ENCODE measurements at places on chromosomes 3 and 15. TPM values are rescaled to one million over a fixed set of nuclear protein-coding genes. Genes with fewer than 3 reads are reported as not detected.

- DNase-seq, result no peak
Observed at GRCh38 chr3:69781593-69781992, 42.3 kb downstream of the MITF start.

DNA sequence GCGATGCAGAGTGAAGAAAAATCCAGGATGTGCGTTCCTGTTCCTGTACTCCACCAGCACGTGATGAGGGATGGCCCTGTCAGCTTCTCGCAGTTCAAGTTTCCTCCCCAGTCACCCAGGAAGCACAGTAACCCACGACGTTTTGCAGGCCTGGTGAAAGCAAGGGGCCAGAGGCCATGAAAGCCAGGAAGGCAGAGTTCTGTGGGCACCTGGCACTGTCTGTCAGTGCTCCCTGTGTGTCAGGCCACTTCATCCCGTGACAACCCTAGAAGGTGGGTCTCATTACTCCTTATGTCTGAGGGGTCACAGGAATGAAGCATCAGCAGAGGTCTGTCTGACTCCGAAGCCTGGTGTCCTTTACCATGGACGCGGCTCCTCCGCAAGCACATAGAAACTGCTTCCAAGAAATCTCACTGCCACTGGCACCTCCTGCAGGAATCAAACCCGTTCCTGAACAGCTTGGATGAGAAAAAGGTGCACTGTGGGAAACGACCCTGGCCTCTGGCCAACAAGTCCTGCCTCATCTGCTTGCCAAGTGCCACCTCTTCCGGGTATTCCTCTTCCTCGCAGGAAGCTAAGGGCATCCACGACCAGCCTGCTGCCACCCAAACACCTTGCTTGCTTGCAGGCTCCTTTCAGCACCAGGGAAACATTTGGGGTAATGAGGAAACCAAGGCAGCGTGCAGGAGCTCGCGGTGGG lies 14.6 kb downstream of the RAB43 start:
- no peak for DNase-seq

DNA sequence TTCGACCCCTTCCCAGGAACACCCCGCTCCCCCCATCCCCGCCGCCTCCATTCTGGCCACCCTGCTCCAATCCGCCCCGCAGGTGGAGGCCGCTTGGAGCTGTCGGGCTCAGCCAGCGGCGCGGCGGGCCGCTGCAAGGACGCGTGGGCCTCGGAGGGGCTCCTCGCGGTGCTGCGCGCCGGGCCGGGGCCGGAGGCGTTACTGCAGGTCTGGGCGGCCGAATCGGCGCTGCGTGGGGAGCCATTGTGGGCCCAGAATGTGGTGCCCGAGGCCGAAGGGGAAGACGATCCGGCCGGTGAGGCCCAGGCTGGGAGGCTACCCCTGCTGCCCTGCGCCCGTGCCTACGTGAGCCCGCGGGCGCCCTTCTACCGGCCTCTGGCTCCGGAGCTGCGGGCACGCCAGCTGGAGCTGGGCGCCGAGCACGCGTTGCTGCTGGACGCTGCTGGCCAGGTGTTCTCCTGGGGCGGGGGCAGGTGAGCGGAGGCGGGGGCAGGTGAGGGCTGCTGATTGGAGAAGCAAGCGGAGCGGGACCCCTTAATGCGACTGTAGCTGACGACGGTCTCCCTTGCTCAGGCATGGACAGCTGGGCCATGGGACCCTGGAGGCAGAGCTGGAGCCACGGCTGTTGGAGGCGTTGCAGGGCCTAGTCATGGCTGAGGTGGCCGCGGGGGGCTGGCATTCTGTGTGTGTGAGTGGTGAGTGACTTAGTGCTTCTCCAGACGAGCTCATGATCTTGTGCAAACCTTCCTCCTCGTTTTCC lies 2.5 kb downstream of the RCCD1 start:
- DNase-seq, result peak; percentile 48

DNAJC17 gene
- total RNA-seq, result 40.5 TPM

SAMMSON gene
- total RNA-seq, result not detected

GOLGA8J gene
- total RNA-seq, result 0.20 TPM

GRCh38 chr15:101542306-101543025 lies 53.0 kb upstream of the PCSK6 start:
- DNase-seq, result no peak

CCR8 gene
- total RNA-seq, result 6.9 TPM

TLR9 gene
- total RNA-seq, result 2.3 TPM

GRCh38 chr3:172379372-172379771 lies 68.9 kb downstream of the GHSR start:
- DNase-seq, result no peak

GRCh38 chr3:152823173-152823572 lies 11.8 kb upstream of the P2RY1 start:
- DNase-seq, result no peak

GRCh38 chr3:68972358-68972979 lies 40.1 kb upstream of the TAFA4 start:
- no peak for DNase-seq

SERPINI2 gene
- not detected for total RNA-seq

- DNase-seq, result no peak
Observed at GRCh38 chr3:128493570-128494366, 767 bp upstream of the GATA2 start.

DNA sequence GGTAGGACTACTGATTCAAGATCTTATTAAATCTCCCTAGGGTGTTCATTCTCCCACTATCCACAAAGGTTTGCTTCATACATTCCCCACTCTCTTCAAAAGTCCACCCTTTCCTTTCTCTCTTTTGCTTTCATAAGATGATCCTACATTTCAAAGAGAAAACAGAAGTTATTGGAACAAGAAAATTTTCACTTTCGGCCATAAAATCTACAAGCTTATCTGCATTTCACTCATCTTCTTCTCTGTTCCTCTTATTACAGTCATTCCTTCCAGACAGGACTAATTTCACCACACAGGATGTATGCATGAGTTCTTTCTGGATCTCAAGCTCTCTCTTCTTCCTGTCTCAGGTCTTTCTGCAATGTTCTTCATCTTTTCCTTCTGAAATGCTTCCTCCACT lies 238.7 kb downstream of the ISL2 start:
- DNase-seq, result no peak

- DNase-seq, result no peak
Observed at GRCh38 chr3:127762077-127762786, 60.1 kb downstream of the MGLL start.

DNA sequence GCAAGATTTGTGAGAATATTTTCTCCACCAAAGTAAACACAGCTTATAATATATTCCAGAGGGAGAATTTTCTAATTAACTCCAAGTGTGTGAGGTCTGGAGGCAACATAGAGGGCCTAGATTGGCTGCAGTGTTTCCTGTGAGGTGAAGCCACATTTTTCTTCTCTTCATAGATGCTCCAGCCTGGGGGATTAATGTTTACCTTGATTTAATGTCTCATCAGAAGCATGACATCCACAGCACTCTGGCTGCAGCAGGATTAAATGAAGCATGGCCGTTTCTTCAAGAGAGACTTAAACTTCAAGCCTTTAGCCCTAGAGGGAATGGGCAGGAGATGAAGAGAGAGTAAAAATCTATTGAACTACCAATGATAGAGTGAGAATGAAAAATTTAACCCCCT lies 137.9 kb upstream of the ZBTB20 start:
- DNase-seq, result no peak

ROPN1 gene
- total RNA-seq, result not detected

GRCh38 chr3:53199834-53200233 lies 38.8 kb downstream of the PRKCD start:
- DNase-seq, result no peak

ADAMTSL3 gene
- not detected for total RNA-seq

GRCh38 chr15:43922021-43922420 lies 95.2 kb downstream of the WDR76 start:
- DNase-seq, result no peak

ACTRT3 gene
- 0.17 TPM for total RNA-seq

- no peak for DNase-seq
Observed at GRCh38 chr3:58299839-58300516, 6.1 kb upstream of the RPP14 start.

ABHD17C gene
- total RNA-seq, result 3.6 TPM

DNA sequence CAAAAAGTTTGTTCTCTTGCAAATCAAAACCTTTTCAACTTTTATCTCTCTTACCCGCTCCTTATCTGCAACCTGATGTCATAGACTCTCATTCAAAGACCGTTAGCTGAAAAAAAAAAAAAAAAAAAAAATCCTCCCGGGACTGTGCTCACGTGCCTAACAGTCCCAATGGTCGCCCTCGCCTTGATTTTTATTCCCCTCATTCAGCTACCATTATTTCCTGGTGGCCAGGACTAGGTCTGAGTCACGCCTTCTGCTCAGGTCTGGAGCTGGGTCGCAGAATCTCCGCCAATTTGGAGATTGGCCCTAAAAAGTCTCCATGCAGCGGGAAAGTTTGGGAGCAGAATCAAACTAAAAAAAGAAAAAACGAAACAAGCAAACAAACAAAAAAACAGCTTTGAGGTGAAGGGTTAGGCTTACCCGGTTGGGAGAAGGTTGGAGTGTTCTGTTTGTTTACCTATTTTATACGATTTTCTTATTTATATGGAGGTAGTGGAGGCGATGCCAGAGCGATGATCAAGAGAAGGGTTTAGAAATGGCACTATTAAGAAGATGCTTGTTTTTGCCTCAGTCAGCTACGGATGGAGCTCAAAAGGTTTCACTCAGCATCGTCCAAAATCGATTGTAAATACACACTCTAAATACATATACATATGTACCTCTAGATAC lies 51.1 kb downstream of the ZIC4 start:
- no peak for DNase-seq

DNA sequence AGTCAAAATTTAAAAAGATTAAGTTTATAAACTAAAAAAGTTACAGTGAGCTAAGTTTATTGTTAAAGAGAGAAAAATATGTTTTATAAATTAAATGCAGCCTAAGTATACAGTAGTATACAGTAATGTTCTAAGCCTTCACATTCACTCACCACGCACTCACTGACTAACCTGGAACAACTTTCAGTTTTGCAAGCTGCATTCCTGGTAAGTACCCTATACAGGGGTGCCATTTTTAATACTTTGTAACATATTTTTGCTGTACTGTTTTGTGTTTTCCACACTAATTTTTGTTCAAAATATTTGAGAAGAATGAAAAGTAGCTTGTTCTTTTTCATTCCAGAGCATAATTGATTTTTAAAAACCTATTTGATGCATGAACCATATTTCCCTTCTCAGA lies 524.9 kb downstream of the RBMS3 start:
- no peak for DNase-seq

FAM107A gene
- not detected for total RNA-seq

DNA sequence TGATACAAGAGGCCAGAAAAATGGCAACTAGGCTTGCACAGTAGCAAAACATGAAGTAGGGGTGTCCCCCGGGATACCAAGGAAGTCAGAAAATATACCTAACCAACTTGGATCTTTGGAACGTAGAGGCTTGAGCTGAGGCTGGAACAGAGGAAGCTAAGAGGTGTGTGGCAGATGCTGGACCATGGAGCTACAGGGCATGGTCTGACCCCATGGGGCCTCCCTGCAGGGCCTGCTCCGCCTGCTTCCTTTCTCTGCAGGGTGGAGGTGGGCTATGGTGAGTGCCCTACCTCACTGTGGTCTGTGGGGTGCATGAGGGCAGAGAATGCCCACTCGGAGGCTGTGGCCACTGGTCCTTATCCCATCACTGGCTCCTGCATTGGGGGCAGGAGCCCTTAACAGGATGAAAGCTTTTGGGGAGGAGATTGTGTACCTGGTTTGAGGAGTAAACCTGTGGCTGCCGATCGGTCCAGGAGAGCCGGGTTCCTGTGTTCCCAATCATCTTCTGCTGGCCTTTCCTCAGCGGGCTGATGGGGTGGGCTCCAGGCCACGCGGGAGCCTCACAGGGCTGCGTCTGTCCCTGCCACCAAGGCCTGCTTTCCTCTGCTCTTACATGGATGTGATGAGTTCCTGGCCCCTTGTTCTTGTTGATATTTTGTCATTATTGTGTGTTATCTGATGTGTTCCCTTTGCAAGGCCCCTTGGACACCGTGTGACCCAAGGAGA lies 96.8 kb downstream of the OCA2 start:
- no peak for DNase-seq

AADAC gene
- not detected for total RNA-seq

GP9 gene
- total RNA-seq, result not detected

DNA sequence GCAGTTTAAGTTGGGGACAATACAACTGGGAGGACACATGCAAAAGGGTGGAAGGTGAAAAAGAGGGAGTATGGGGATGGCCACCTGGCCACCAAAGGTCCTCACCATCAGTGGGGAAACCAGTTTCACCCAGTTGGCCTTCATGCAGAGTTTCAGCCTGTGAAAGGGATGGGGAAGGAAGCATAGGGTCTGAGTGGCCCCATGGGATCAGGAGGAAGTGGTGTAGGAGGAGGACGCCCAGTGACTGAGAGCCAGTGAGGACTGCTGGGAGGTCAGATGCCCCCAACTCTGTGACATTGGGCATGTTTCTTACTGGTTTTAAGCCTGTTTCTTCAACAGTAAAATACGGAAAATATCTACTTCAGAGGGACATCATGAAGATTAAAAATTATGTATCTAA lies 16.3 kb downstream of the BCL2A1 start:
- no peak for DNase-seq

DNA sequence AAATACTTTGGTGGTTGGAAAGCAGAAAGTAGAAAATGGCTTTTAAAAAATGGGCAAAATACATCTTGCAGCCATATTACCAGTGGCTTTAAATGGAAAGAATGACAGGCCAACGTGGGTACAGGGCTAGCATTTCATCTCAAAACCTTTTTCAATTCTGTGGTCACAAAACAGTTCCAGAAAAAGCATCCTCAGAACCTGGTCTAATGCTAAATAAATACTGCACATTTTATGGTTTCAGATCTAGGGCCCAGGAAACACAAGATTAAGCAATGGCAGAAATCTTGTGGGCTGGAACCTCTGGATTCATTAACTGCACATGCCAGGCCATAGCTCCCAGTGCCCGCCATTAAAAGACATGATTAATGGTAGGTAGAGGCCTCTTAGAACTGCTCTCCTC lies 470.2 kb upstream of the RASGRP1 start:
- DNase-seq, result no peak

DNA sequence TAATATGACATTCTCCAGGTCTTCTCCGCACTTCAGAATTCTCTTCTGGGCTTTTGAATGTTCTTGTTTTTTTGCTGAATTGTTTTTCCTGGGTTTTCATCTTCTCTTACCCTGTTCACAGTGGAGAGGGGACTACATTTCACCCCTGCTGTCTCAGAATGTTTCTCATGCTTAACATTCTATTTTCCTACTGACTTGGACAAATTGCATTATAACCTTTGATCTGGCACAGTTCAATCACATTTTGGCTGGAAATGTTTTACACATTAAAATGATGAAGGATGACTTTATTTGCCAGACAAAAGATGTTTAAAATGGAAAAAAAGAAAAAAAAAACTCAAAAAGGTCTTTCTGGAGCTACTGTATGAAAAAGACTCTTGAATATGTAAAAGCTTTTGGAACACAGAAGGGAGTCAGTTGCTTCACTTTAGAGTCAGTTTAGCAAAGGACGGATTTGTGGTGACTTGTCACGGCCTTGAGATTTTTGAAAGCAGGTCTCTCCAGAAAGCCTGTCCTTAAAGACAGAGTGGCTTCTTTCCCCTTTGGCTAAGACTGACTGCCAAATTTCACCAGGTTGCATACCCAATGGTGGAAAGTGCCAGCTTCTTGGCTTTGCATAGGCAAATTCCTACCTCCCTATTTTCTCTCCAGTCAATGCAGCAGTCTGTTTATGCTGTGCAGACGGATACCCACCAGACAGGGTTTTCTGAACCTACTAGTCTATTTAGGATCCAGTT lies 401.0 kb upstream of the TBL1XR1 start:
- no peak for DNase-seq

SLC28A1 gene
- not detected for total RNA-seq

ARGFX gene
- not detected for total RNA-seq

LRRIQ4 gene
- total RNA-seq, result not detected
